ENCODE measurements at places on chromosomes 16 and 17. TPM values are rescaled to one million over a fixed set of nuclear protein-coding genes. Genes with fewer than 3 reads are reported as not detected.
A peak's percentile ranks its signal among the peaks of the same experiment; 100 is the strongest.

DNA sequence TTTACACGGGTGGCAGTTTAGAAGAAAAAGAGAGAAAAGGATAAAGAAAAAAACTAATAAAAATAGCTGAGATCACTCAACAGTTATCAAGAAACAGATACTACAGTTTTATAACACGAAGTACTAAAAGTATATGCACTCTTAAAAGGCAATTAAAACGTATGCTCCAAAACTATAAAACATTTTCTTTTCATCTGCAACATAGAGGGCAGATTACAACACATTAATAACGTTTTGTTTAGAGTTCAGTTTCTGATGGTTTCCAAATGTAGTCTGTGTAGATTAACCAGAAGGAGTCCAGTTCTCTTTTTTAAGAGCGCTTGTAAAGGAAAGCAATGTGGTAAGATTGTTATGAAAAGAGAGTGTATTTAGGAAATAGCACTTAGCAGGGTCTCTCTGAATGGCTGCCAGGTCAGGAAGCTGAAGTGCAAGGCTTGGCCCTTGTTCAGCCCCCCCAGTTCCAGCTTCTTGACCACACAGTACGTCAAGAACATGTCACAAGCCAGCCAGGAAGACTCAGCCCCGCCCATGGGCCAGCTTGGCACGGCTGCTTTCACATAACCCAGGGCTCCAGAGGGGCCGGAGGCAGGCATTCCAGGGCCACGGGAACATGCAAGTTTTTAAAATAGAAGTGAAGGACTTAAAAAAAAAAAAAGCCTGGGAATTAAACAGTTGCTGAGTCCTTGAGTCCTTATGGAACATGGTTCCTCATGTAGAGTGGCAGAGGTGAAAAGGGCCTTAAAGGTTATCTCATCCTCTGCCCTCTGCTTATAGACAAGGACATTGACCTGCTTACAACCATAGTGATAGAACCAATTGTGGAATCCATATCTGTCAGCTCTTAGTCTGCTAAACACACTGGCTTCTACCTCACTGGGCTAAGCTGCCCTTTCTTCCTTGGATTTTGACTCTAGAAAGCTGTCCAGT, 147.4 kb upstream of the TBX2 start:
- no peaks in the 10 kb centered on the region for H3K4me1 ChIP-seq
- no peak overlapping the region for H3K27ac ChIP-seq
- no peak for DNase-seq
- H3K27me3 ChIP-seq, result no peaks in the 10 kb centered on the region
- no peak overlapping the region for H3K4me3 ChIP-seq
- H3K36me3 ChIP-seq, result no peaks in the 10 kb centered on the region

TNRC6C gene
- polyA plus RNA-seq, result 7.4 TPM

DNA sequence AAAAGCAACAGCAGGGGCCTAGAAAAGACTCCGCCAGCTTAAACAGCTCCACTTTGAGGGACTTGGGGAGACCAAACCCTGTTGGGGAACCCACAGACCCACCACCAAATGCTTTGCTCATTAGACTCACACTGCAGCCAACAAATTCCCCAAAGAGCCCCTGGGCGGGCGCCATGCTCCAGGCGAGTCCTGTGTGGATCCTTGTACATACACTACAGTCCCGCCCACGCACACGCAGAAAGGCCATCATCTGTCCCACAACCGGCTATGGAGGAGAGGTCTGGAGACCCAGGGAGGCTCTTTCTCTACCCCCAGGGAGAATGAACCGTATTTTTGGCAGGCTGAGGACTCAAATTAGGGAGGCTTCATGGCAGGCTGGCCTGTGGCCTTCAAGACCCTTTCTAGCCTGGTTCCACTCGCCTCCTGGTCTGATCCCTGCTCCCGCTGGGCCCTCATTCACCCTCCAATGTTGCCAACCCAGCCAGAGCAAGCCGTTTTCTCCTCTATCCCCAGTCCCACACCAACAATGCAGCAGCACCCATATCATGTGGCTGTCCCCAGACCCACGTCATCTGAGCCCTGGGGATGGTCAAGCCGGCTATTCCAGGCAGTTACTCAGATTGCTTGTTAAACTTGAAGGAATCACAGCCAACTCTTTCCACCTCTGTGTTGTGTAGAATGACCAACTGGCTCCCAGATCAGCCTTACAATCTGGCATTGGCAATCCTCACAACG, 27.2 kb downstream of the ZNF423 start:
- peaks cover 4% of the 10 kb centered on the region for H3K27me3 ChIP-seq
- no peak overlapping the region for H3K4me3 ChIP-seq
- H3K4me1 ChIP-seq, result no peaks in the 10 kb centered on the region
- no peak for DNase-seq
- no peaks in the 10 kb centered on the region for H3K36me3 ChIP-seq

MED13 gene
- 3.4 TPM for polyA plus RNA-seq

DNA sequence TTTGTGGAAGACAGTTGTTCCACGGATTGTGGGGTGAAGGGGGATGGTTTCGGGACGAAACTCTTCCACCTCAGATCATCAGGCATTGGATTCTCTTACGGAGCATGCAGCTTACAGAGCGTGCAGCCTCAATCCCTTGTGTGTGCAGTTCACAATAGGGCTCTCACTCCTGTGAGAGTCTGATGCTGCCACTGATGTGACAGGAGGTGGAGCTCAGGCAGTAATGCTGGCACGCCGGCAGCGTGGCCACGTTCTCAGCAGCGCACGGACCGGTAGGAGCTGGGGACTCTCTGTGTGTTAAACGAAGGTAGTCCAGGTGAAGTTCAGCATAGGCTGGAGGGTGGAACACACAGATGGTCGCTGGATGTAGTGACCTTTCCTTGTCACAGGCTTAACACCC, 37.8 kb downstream of the SEC14L1 start:
- no peak overlapping the region for H3K27ac ChIP-seq
- H3K27me3 ChIP-seq, result no peaks in the 10 kb centered on the region
- H3K36me3 ChIP-seq, result peaks cover 12% of the 10 kb centered on the region
- peaks cover 26% of the 10 kb centered on the region for H3K4me1 ChIP-seq
- no peak overlapping the region for H3K4me3 ChIP-seq
- no peak for DNase-seq

DNA sequence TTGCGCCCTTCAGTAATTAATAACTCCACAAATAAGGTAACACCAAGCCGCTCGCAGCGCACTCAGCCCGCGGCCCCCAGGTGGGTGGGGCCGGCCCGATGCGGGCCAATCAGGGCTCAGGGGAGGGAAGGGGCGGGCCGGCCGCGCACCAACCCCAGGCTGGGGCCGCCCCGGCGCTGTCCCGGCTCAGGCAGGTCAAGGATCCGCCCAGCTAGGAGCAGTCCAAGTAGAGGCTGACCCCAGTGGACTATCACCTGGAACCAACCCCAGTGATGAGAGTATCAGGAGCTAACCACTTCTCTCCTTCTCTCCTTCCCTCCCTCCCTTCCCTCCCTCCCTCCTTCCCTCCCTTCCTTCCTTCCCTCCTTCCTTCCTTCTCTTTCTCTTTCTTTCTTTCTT, 110.8 kb downstream of the C16orf78 start:
- no peaks in the 10 kb centered on the region for H3K27me3 ChIP-seq
- H3K4me1 ChIP-seq, result peaks cover 5% of the 10 kb centered on the region
- no peak for DNase-seq
- no peak overlapping the region for H3K27ac ChIP-seq
- no peak overlapping the region for H3K4me3 ChIP-seq

MPV17L gene
- polyA plus RNA-seq, result 0.17 TPM

- no peak overlapping the region for H3K4me3 ChIP-seq
- no peak for DNase-seq
- no peak overlapping the region for H3K27ac ChIP-seq
Measured at GRCh38 chr16:77221482-77221881, 22.3 kb downstream of the SYCE1L start.

DNA sequence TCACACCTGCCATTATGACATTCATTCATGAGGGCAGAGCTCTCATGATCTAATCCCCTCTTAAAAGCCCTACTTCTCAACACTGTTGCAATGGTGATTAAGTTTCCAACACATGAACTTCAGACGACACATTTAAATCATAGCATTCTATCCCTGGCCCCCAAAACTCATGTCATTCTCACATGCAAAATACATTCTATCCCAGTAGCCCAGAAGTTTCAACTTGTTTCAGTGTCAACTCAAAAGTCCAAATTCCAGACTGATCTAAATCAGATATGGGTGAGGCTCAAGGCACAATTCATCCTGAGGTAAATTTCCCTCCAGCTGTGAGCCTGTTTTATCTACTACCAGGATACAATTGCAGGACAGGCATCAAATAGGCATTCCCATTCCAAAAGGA, 25.2 kb downstream of the LYRM1 start:
- H3K27me3 ChIP-seq, result no peaks in the 10 kb centered on the region
- no peak overlapping the region for H3K4me3 ChIP-seq
- H3K36me3 ChIP-seq, result peaks cover 4% of the 10 kb centered on the region
- H3K27ac ChIP-seq, result no peak overlapping the region
- no peaks in the 10 kb centered on the region for H3K4me1 ChIP-seq

DNA sequence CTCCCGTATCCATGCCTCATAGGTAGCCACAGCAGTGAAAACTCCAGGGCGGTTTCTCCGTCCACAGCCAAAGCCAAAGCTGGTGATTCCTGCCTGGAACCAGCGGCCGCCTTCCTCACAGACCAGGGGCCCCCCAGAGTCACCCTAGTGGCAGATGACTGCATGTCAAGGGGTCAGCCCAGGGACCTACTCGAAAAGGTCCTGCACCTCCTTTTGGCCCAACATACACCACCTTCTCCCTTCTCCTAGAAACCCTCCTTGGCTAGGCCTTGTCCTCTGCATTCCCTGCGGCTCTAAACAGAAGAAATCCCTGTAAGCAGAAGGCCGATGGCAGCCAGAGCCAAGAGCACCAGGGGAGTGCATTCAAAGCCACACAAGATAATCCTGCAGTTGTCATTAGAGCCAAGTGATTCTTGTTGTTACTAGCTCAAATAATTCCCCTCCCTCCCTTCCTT, 6.1 kb downstream of the PRSS36 start:
- DNase-seq, result no peak
- H3K36me3 ChIP-seq, result no peaks in the 10 kb centered on the region
- no peaks in the 10 kb centered on the region for H3K27me3 ChIP-seq
- no peak overlapping the region for H3K4me3 ChIP-seq
- peaks cover 19% of the 10 kb centered on the region for H3K4me1 ChIP-seq
- H3K27ac ChIP-seq, result no peak overlapping the region

GRCh38 chr16:84408314-84408690, 40.0 kb downstream of the ATP2C2 start:
- no peak overlapping the region for H3K27ac ChIP-seq
- no peaks in the 10 kb centered on the region for H3K4me1 ChIP-seq
- no peaks in the 10 kb centered on the region for H3K36me3 ChIP-seq

DNAH9 gene
- not detected for polyA plus RNA-seq

- no peak overlapping the region for H3K4me3 ChIP-seq
- no peak for DNase-seq
- no peaks in the 10 kb centered on the region for H3K36me3 ChIP-seq
- H3K4me1 ChIP-seq, result no peaks in the 10 kb centered on the region
- no peaks in the 10 kb centered on the region for H3K27me3 ChIP-seq
Measured at GRCh38 chr17:16472539-16472938, 19.5 kb downstream of the LRRC75A start.

CIITA gene
- 2.8 TPM for polyA plus RNA-seq

ADAD2 gene
- not detected for polyA plus RNA-seq

DNA sequence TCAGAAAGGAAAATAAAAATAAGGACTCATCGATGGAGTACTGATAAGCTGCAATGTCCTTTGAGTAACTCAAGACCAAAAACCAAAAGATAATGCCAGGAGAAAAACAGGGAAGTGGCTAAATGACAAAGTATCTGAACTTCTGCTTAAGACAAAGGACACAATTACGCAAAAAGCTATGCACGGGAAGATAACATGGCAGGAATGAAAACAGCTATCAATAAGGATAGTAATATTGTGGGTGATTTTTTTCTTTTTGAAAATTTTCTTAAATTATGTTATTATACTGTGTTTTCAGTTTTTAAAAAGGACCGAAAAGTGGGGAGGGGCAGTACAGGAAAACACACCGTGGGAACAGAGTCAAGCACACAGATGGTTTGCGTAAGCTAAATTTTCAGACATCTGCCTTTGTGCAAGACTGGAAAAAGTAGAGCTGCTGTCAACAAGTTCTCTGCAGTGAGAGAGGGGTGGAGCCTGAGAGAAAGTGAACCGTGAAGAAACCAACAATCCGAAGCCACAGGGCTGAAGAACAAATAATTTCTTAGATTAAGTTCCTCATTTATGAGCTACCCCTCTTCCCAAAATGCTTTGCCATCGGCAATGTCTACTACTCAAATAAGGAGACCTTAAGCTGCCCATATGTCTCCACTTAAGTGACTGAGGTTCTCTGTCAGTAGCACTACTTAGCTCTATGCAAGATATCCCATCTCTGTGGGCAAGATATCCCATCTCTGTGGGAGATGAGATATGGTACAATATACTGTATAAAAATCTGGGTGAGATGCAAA, 99.9 kb upstream of the CORO6 start:
- peak overlapping the region; percentile 49 for H3K27ac ChIP-seq
- H3K36me3 ChIP-seq, result no peaks in the 10 kb centered on the region
- H3K4me1 ChIP-seq, result peaks cover 77% of the 10 kb centered on the region
- DNase-seq, result peak; percentile 5

- H3K36me3 ChIP-seq, result no peaks in the 10 kb centered on the region
- peaks cover 40% of the 10 kb centered on the region for H3K27me3 ChIP-seq
- no peak for DNase-seq
Measured at GRCh38 chr17:50633683-50634082, 998 bp upstream of the ABCC3 start.

CENPX gene
- polyA plus RNA-seq, result 56.7 TPM

C16orf46 gene
- 0.93 TPM for polyA plus RNA-seq

NPIPA7 gene
- polyA plus RNA-seq, result 1.3 TPM

TBC1D3B gene
- polyA plus RNA-seq, result 0.49 TPM

- no peaks in the 10 kb centered on the region for H3K27me3 ChIP-seq
- no peak for DNase-seq
Measured at GRCh38 chr17:37385474-37385990, 9.7 kb downstream of the C17orf78 start.

DNA sequence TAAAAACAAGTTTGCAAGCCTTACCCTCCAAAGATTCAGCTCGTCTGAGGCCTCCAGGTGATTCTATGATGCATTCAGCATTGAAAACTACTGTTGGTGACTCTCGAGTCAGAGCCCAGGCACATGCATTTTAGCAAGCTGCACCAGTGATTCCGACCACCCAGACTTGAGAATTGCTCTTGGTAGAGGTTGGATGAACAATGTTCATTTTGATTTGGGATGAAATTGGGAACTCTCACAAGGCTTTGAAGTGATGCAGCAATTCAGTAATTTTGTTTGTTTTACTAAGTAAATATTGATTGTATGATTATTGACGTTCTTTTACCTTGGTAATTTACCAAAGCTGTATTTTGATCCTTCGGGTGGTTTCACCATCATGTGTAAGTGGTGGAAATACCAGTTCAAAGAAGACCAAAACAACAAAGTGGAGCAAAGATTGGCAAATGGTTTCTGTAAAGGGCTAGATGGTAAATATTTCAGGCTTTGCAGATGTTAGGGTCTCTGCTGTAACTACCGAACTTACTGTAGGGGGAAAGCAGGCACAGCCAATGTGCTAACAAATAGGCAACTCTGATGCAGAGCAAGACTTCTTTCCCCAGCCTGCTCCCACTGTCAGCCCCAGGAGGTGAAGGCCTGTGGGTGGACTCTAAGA, 11.8 kb downstream of the ALDH3A2 start:
- no peak overlapping the region for H3K4me3 ChIP-seq
- H3K27ac ChIP-seq, result no peak overlapping the region
- DNase-seq, result no peak
- no peaks in the 10 kb centered on the region for H3K4me1 ChIP-seq
- H3K27me3 ChIP-seq, result no peaks in the 10 kb centered on the region

HOXB5 gene
- not detected for polyA plus RNA-seq

- no peaks in the 10 kb centered on the region for H3K4me1 ChIP-seq
- H3K27ac ChIP-seq, result no peak overlapping the region
- H3K27me3 ChIP-seq, result no peaks in the 10 kb centered on the region
- H3K36me3 ChIP-seq, result no peaks in the 10 kb centered on the region
Measured at GRCh38 chr17:67642488-67642887, 75.2 kb upstream of the NOL11 start.

CEMP1 gene
- 3.3 TPM for polyA plus RNA-seq
